Kidney glomerular epithelial cell (primary cell): ENCODE measurements at places on chromosomes 3 and 15.

GRCh38 chr15:99706557-99707303, 26.5 kb downstream of the LYSMD4 start:
- DNase-seq = no peak

DNA sequence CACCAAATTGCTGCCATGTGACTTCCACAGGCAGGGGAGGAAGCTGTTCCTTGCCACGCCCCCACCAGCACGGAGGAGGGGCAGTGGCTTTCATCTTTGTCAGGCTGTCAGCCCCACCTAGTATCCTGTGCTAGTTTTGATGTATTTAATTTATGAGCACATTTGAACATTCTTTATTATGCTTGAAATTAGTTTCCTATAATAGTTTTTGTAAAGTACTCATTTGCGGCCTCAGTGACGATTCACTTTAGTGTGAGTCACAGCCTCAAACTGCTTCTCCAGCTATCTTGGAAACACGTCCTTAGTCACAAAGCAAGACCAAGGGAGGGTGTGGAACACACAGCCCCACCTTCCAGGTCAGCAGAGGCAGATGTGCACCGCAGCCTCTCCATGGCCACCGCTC, 239.9 kb upstream of the ATP10A start:
- no peak for DNase-seq

DNA sequence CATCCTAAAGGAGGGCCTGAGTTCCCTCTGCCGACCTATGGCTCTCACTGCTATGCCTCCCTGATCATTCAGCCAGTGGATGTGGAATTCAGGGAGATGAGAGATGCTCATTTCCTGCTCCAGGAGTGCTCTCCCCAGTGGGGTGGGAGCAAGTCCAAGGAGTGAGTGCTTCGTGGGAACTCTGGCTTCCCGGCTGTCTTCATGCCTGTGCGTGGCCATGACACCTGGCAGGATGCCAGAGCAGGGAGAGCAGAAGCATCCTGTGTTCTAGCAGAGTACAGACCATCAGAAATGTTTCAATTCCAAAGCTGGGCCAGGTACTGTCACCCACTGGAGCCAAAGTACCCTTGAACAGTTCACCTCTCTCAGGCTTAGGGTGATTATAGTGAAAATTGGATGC, 45.1 kb downstream of the APH1B start:
- DNase-seq = peak; percentile 22

GRCh38 chr3:9314796-9315195, 48.1 kb upstream of the THUMPD3 start:
- DNase-seq = no peak
